ENCODE measurements at places on chromosomes 3 and 15.

DNA sequence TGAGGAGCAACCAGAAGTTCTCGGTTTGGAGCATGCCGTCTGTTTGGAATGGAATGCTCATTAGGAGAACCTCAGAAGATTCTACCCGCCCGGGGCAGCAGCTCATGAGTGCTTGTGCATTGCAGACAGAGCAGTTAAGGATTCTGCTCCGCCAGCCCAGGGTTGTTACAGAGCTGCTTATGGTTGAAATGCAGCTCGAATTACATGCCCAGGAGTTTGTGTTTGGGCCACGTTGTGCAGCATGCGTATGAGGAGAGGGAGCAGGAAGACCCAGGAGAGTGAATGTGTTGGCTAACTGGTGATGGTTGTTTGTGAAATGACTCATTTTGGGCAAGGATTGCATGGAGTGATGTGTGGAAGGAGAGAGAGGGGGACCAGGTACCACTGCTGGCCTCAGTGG, 9.0 kb downstream of the FGD5 start:
- DNase-seq = no peak

DNA sequence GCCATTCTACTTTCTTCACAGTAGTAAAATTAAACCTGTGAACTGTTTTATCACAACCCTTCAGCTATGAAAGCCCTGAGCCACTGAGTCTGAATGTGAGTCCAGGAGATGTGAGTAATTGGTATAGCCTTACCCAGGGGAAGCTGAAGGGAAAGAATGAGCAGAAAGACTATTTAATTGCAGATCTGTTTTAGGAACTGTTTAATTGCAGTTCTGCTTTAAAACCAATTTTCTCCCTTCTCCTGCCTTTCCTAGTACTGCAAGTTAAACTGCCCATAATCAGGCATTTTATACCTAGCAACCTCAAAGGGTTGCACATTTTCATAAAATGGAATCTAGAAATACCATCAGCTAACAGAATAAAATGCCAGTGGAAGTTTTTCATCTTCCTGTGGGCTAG, 476.7 kb downstream of the OCA2 start:
- no peak for DNase-seq

GRCh38 chr3:14725013-14725412, 50.1 kb downstream of the C3orf20 start:
- DNase-seq = no peak

DNA sequence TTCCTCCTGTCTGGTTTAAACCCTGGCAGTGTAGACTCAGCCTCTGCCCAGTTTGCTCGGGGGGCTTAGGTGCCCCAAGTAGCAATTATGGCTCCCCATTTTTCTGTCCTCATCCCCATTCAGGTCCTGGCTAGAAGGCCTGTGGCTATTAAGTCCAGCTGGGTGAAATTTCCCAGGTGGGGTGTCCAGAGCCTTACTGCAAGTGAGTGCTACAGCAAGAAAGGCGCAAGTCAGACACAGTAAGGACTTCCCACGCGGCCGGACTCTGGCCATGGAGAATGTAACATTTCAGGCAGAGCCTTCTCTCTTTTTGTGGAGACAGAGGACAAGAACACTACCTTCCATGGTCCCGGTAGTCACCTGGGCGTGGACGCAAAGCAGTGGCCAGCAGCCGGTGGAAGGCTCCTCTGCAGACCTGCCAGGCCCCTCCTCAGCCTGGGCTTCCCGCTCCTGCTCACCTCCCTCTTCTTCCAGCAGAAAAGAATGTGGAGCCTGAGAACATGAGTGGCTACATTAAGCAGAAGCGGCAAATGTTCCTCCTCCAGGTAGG, 23.3 kb downstream of the CFAP100 start:
- no peak for DNase-seq

GRCh38 chr3:177221744-177222143, 24.5 kb upstream of the TBL1XR1 start:
- no peak for DNase-seq

DNA sequence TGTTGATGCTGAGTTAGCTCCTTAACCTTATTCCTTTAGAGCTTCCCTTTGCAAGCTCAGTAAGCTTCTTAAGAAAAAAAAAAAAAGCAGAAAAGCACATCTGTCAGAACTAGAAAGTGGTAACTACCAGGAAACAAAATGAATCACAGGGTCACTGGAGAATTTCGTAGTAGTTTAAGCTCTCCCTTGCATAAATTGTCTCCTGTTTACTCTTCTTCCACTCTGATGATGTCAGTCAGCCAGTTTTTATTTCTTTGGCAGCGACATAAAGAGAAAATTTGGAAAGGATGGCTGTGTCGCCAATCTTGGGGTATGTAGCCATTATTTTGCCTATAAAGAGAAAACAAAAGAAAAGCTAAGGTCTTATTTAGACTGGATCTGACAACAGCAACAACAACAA, 3.2 kb upstream of the GABRR3 start:
- no peak for DNase-seq

- DNase-seq = no peak
Measured at GRCh38 chr15:87610366-87610765, 646.2 kb downstream of the NTRK3 start.

GRCh38 chr15:87470923-87471322, 785.6 kb downstream of the NTRK3 start:
- DNase-seq = no peak

GRCh38 chr3:185356499-185356898, 6.4 kb upstream of the MAP3K13 start:
- no peak for DNase-seq

DNA sequence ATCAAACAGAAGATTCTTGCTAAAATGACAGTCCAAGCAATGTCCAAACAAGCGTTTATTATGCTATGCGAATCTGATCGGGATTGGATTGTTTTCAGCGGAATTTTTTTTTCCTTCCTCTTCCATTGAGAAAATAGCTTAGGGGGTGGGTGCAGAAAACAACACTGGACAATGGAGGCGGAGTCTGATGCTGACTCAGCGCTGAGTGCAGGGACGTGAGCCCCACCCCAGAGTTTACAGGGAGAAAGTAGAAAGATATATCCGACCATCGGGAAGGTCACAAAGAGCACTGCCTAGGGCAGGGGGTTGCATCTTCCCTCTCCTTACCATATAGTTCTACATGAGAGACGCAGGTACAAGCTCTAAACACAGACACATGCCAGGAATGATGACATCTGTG, 117.0 kb downstream of the FOXP1 start:
- DNase-seq = no peak

DNA sequence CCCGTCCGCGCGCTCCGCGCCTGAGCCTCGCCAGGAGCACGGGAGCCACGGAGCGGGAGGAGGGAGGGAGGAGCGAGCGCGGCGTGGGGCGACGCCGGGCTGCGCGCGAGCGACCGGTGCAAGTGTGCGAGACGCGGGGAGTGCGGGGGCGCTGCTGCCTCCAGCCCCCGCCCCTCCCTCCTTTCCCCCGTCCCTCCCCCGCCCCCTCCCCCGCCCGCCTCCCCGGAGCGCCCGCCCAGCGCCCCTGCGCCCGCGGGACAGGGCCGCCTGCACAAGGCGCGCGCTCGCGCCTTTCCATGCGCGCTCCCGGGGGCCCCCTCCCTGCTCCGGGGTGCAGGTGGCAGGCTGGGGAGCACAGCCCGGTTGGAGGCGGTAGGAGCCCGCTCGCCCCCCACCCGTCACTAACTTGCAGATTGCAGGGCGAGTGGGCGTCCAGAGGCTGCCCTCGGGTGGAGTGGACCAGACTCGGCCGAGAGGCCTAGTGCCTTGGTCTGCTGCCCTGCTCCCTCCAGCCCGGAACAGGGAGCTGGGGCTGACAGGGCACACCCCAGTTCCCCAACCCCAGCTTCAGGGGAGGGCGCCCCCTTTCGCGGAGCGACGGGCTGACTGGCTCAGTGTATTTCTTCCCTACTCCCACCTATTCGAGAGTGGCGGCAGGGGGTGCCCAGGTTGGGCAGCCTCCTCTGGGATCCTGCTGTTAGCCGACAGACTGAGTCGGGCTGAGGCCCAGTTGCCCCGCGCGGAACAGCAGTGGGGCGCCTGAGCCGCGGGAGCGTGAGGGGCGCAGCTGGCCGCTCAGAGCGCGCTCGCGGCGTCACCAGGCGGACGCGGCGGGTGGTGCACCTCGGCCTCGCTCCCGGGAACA, at the start of gene WNT7A:
Gene WNT7A (minus strand): TSS at position 126 of the 865 bp plus-strand sequence. CDS start 255 bp downstream, outside the sequence.
- DNase-seq = no peak

GRCh38 chr3:46725621-46726314, 8.1 kb upstream of the PRSS50 start:
- DNase-seq = no peak
